ENCODE measurements at places on chromosomes 4 and X. TPM values are rescaled to one million over a fixed set of nuclear protein-coding genes. Genes with fewer than 3 reads are reported as not detected.

The PTPN13 gene
- total RNA-seq = 7.8 TPM

DNA sequence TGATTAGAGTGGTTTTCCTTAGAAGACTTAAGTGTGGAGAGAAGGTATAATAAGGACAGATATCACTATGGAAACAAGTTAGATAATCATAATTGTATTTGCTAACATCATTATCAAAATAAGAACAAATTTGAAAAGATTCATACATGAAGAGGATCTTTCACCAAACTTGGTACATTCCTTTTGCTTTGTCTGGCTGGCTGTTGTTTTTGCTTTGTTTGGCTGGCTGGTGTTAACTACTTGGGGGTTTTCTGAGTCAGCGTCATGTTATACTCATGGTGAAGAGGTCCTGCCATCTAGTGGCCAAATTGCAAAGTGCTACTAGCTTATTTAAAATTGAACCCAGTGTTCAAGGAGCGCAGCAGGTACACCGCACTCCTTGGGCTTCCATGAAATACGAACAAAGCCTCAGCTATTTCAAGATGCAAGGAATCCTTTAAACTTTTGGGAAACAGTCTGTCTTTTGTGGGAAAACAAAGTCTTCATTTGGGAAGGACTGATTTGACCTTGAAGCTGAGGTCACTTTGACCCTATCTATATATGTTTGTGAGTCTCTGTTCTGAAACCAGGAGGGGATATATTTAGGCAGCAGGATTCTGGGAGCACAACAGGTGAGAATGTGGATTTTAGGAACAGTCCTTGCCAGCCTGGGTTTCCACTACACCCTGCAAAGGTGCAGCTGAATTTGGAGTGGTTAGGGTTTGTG, 129.7 kb downstream of the PLS3 start:
- peak; percentile 26 for DNase-seq

DNA sequence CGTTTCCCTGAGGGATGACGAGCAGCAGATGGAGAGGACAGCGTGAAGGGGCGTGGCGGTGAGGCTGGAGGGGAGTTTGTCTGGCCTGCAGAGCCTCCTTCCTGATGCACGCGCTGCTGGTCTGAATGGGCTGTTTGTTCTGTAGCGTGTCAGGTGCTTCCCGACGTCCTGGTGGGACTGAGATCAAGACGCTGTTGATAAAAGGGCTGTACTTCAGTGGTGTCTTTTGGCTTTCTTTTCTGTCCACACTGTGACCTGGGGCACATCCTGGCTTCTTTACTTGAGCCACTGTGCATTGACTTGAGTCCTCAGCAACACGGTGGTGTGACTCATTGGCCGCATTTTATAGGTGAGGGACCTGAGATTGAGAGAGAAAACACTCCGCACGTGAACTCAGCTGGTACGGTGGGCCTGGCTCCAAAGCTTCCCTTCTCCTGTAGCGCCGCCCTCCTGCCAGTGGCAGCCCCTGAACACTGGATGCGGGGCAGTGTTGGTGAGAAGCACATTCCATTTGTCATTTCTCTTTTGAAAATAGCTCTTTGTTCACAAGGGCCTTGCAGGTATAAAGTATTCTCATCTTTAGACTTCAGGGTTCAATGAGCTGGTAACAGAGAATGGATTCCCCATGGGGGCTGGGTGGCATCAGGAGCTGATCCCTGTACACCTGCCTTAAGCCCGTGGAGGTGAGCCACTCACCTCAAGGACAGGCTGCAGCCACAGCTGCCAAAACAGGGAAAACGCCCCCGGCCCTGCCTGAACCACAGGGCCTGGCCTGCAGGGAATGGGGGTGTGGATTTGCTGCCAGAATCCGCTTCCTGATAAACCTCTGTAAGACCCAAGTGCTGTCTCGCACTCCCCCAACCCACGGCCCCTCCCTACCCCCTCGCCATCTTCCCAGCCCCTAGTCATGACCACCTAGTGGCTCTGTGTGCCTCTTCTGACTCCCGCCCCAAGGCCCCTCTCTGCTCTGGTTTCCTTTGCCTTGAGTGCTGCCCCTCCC, 29.2 kb downstream of the NSG1 start:
- DNase-seq = no peak

GRCh38 chr4:34572026-34572425, 1672.3 kb downstream of the ARAP2 start:
- no peak for DNase-seq

DNA sequence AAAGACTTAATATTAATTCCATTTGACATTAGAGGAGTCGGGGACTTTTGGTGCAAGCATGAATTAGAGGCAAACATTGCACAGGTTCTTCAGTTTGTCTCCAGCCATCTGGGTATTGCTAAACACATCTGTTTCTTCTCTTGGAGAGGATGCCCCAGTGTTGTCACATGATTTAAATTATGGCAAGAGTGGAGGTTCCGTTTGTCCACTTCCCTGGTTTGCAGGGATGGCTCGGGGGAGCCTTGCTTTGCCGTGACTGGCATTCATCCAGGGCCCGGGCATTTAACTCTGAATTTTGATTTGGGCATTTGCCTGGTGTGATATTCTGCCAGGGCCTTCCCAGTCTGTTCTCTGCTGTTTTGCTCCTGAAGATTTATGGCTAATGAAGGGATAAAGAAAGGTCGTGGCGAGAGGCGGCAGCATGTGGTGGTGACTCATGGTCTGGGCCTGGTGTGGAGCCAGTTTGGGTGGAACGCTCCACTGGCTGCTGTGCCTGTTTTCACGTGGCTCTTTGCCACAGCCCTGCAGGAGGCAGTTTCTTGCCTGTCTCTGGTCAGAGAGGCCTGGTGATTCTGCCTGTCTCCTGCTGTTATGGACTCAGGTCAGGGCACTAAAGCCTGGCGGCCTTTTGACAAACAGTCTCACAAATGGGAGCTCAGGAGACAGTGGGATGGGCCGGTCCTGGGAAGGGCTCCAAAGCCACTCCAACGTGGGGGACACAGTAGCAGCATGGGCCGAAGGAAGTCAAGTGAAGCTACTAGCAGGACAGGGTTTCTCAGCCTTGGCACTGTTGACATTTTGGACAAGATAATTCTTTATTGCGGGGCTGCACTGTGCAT, 99.4 kb upstream of the PGRMC2 start:
- DNase-seq = no peak

The CCNB3 gene
- total RNA-seq = 0.50 TPM

GRCh38 chr4:72627723-72628122, 58.7 kb upstream of the ADAMTS3 start:
- no peak for DNase-seq

GRCh38 chrX:64377753-64378152, 17.5 kb downstream of the MTMR8 start:
- no peak for DNase-seq
